ENCODE measurements at places on chromosomes 11 and 22.

DNA sequence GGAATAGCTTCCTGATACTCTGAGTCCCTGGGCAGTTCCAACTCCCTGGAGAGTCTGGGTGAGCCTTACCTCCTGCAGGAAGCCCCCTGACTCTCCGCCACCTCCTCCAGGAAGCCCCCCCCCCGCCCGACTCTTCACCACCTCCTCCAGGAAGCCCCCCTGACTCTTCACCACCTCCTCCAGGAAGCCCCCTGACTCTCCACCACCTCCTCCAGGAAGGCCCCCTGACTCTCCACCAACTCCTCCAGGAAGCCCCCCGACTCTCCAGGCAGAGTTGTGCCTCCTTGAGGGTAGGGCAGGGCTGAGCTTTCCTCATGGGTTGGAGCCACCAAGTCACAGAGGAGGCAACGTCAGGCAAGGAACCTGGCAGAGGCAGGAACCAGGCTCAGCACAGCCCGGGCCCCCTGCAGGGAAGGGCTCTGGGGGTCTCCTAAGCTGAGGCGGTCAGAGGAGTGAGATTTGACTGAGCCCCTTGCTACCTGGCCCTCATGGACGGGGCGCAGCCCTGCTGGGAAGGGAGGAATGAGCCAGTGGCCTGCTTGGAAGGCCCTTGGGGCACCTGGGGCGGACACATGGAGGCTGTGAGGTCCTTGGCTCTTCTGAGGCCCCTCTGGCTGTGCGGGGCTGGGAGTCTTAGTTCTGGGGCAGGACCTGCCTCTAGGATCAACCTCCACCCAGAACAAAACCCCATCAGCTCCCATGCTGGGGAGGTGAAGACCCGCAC is 18.1 kb downstream of the MRGPRG start:
- DNase-seq, result no peak

DNA sequence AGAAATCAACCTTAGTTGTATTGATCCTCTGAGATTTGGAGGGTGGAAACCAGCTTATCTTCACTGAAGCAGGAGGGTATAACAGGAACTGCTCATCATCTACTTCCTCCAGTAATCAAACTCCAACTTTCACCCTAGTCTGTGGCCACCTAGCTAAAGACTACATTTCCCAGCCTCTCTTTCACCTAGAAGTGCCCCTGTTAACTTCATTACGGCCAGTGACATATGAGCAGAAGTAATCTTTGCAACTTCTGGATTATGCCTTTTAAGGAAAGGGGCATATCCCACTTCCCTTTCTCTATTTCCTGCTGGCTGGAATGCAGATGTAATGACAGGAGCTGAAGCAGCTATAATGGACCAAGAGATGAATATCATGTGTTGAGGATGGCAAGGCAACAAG is 7.6 kb upstream of the VPS37C start:
- no peak for DNase-seq

GRCh38 chr11:60158636-60159035 is 24.2 kb downstream of the MS4A6A start:
- no peak for DNase-seq

DNA sequence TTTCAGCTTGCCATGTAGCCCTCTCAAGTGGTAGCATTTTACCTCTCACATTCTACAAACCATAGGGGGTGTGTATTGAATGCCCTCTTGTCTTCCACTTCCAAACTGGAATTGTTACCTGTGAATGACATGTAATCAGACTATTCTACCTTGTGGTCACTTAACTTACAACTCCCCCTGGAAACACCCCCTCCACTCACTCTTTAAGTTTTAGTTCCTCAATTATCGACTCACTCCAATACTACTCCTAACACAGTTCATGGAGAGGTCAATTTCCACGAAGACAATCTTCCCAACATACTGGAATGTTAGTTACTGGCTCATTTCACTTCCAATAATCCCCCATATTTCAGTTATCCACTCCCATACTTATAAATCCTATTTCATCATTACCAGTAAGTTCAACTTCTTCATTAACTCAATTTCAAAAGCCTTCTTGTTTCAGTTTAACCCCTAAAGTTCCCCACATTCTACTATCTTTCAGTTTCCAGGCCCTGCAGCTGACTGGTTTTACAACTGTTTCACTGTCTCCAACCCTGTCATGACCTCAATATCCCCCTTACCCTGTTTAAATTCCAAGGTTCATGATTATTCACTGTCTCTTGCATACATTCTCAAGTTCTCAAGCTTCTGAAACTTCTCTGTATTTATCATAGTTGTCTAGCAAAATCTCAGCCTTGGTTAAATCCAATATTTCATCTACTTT is 92.5 kb downstream of the C11orf87 start:
- no peak for DNase-seq

GRCh38 chr11:133168016-133168415 is 364.3 kb downstream of the OPCML start:
- DNase-seq, result no peak

DNA sequence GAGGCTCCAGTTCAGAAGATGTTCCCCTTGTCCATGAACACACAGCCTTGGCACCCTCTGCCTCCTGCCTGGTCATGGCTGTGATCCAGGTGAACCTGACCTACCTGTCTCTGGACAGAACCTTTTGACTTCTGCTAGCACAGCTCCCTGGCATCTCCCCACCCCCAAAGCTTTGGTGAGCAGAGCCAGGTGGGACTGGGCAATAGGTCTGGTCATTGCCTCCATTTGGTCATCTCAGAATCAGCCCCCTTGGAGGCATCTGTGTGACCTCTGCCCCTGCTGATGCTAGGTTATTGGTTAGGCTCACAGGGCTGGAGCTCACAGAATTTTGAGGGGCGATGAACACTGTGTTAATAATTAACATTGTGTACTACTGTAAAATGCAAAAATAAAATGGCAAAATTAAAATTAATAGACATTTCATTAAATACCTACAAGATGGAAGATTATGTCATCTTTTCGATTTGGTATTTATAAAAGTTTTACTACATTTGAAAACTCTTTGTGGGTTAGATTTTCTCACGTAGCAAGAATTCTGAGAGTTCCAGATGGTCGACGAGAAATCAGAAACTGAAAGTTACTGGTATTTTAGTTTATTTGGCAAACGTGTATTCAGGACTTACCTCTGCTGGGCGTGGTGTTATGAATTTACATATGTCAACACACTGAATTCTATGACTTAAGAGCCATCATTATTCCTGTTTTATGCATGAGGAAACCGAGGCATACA is 8.3 kb upstream of the KIAA0930 start:
- no peak for DNase-seq

- DNase-seq, result no peak
These were observed 110.2 kb downstream of the ANO3 start for GRCh38 chr11:26442131-26442530.

GRCh38 chr11:112172362-112172994 is 2.8 kb upstream of the BCO2 start:
- DNase-seq, result no peak

Data from stimulated activated CD8-positive, alpha-beta memory T cell treated with anti-CD3 and anti-CD28 coated beads, Interleukin-7, amount 100 ng/mL, for 4 hours (primary cell).